Activated CD4-positive, alpha-beta memory T cell treated with anti-CD3 and anti-CD28 coated beads, Interleukin-2, amount 10 ng/mL, durations not matched to agents 7 days and 5 days (primary cell): ENCODE measurements at places on chromosomes 6 and 20. TPM values are rescaled to one million over a fixed set of nuclear protein-coding genes. Genes with fewer than 3 reads are reported as not detected.

Gene CALHM4
- not detected for total RNA-seq

Gene BTBD3
- total RNA-seq, result 0.93 TPM

Gene GRM4
- total RNA-seq, result not detected

GRCh38 chr6:139712830-139713229 is 338.4 kb upstream of the CITED2 start:
- no peak for DNase-seq

Gene CBLN4
- not detected for total RNA-seq

- DNase-seq, result no peak
Measured at GRCh38 chr6:29734046-29735018, 11.1 kb downstream of the HLA-F start.

GRCh38 chr6:52594221-52594620 is 17.4 kb upstream of the TRAM2 start:
- no peak for DNase-seq

GRCh38 chr6:157893238-157893637 is 70.2 kb downstream of the SNX9 start:
- no peak for DNase-seq

Gene TINAG
- not detected for total RNA-seq

- no peak for DNase-seq
Measured at GRCh38 chr20:6636209-6637159, 131.0 kb upstream of the BMP2 start.

Gene RREB1
- 27.9 TPM for total RNA-seq

- DNase-seq, result no peak
Measured at GRCh38 chr6:116631379-116631990, 15.2 kb downstream of the RSPH4A start.

DNA sequence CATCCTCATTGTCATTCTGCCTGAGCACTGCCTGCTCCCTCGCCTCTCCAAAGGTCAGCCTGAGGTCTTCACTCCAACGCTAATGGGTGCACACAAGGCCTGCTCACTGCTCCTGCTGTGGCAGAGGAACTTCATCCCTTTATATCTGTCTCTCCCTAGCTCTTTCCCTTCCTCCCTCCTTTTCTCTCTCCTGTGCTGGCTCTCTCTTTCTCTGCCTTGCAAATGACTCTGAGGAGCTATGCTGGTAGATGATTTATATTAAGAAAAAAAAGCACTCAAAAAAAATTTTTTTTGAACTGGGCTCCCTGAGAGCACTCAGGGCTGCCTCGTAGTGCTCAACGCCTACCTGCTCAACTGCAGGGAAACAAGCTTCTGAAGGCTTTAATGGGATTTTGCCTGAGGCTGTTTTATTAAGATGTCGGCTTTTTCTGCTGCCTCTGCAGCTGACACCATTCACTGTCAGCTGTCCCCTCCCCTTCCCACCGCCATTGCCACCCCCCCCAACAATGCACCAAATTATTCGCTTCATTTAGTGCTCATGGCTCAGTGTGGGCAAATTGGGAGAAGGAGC is 137.7 kb upstream of the DEFB112 start:
- no peak for DNase-seq

Gene CDC25B
- 454 TPM for total RNA-seq

DNA sequence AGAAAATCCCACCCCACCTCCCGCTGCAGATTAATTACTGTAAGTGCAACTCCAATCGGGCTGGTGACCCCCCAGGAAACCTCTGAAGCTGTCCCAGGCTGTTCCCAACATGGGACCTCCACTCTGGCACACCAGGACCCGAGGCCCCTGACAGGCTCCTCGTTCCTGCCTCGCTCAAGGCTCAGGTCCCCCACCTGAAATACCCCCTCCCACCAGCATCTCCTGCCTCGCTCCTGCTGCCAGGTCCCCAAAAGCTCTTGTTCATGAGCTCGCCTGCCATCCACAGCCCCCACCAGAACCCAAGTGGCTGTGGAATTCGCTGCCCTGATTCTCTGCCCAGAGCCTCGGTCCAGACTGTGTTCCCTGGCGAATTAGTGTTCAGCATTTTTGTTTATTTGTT is 26.1 kb downstream of the NPEPL1 start:
- no peak for DNase-seq

- no peak for DNase-seq
Measured at GRCh38 chr20:34834459-34834893, 9.0 kb upstream of the NCOA6 start.

- no peak for DNase-seq
Measured at GRCh38 chr6:113258771-113259170, 598.4 kb upstream of the MARCKS start.

Gene ZC3H12D
- 37.6 TPM for total RNA-seq

Gene BACH2
- 30.3 TPM for total RNA-seq

Gene GNAS-AS1
- 0.65 TPM for total RNA-seq

Gene HEBP2
- total RNA-seq, result 70.3 TPM

DNA sequence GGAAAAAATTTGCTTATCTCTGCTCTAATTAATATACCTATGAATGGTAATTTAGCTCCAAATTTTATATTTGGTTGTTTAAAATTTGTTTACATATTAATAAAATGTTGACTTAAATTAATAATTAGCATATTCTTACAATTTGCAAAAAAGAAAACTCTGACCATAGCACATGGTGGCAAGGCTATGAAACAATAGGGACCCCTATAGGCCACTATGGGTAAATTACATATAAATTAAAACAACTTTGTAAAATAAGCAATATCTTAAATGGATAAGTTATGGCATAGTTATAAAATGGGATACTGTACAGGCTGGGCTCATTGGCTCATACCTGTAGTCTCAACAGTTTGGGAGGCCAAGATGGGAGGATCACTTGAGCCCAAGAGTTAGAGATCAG is 76.0 kb downstream of the MKKS start:
- no peak for DNase-seq

Gene C20orf141
- not detected for total RNA-seq

GRCh38 chr6:144931172-144932035 is 646.3 kb downstream of the UTRN start:
- peak; percentile 44 for DNase-seq

- DNase-seq, result no peak
Measured at GRCh38 chr6:168365422-168366165, 46.0 kb upstream of the DACT2 start.

Gene GNMT
- total RNA-seq, result 0.60 TPM

DNA sequence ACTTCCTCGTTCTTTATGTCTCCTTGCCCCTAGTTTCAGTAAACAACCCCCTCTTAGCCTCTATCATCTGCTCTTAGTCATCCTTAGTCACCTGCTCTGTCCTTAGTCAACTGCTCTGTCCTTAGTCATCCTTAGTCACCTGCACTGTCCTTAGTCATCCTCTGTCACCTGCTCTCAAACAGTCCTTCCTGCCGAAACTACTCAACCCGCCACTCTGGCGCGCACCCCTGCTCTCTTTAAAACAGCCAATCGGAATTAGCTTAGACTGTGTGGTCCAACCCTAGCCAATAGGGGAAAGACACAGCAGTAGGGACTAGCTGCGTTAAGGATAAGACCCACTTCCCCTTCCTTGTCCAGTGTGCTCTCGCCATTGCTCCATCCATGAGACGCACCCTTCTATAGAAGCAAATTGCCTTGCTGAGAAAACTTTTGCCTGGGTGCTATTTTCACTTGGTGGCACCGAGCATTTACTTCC is 73.9 kb downstream of the BACH2 start:
- DNase-seq, result no peak

GRCh38 chr6:44485601-44486401 is 98.3 kb downstream of the CDC5L start:
- DNase-seq, result no peak

Gene MYB
- 27.7 TPM for total RNA-seq

GRCh38 chr6:9799582-9799981 is 615.3 kb downstream of the TFAP2A start:
- no peak for DNase-seq
